ENCODE measurements at places on chromosomes 7 and 10.

GRCh38 chr10:36493516-36493880, 631.9 kb upstream of the ANKRD30A start:
- no peak for DNase-seq

GRCh38 chr7:4774658-4775249, 669 bp upstream of the AP5Z1 start:
- no peak for DNase-seq

GRCh38 chr10:122475100-122475499, 13.7 kb downstream of the HTRA1 start:
- no peak for DNase-seq

GRCh38 chr10:48253970-48254657, 20.4 kb downstream of the FRMPD2 start:
- peak; percentile 13 for DNase-seq

DNA sequence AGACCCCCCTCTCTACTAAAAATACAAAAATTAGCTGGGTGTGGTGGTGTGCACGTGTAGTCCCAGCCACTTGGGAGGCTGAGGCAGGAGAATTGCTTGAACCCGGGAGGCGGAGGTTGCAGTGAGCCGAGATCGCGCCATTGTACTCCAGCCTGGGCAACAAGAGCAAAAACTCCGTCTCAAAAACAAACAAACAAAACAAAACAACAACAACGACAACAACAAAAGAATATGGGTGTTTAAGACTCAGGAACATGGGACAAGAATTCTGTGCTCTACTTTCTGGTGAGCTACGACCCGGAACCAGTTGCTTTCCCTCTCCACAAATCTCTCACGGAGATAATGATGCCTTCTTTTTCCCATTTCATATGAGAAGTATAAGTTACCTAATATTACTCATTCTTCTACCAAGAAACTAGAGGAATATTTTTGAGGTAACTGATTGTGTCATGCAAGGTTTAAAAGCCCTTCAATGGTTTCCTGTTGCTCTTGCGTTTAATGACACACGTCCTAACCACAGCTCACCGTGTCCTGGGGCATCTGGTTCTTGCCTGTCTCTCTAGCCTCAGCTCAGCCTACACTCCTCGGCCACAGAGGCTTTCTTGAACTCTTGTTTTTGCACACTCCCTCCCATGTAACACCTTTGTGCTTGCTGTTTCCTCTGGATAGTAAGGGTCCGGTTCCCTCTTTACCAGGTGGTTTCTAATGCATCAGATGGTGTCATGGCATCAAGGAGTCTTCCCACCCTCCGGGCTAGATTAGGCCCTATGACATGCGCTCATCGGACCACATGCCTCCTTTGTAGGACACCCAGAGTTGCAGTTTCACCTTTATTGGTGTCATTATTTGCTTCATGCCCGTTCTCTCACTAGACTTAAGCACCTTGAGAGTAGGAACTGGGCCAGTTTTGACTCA, 67.5 kb downstream of the PFKFB3 start:
- peak; percentile 84 for DNase-seq

GRCh38 chr7:137790828-137791227, 55.9 kb downstream of the DGKI start:
- DNase-seq = no peak

DNA sequence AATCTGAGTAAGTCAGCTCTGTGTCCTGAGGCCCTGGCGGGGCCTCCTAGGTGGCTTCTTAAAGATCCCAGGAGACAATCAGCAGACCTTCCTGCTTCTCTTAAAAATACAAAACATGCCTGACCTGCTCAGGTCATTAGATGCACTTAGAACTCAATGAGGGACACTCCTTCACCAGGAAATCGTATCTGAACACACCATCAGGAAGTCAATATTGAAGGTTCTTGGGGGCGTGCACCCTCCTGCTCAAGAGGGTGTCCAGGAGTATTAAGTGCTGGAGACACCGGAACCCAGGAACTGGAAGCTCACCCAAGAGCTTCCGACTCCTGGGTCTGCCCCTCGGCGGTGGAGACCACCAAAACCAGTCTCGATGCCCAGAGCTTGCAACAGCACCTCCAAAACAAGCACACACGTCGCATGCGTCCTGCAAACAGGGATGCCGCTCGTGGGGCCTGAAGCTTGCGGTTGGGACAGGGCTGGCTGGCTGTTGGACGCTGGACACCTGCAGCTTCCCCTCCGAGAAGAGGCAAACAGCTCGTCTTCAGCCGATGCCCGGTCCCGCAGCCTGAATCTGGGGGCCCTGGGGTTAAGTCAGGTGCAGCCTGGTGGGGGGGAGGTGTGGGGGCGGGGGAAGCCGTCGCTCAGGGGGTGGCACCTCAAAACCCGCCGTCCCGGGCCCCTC, 803 bp downstream of the RAPGEF5 start:
- no peak for DNase-seq

GRCh38 chr10:133445268-133445732, 8.4 kb upstream of the SCART1 start:
- DNase-seq = no peak

Measured in activated CD8-positive, alpha-beta memory T cell treated with anti-CD3 and anti-CD28 coated beads for 24 hours (primary cell).